ENCODE measurements at places on chromosomes 5 and 9.

DNA sequence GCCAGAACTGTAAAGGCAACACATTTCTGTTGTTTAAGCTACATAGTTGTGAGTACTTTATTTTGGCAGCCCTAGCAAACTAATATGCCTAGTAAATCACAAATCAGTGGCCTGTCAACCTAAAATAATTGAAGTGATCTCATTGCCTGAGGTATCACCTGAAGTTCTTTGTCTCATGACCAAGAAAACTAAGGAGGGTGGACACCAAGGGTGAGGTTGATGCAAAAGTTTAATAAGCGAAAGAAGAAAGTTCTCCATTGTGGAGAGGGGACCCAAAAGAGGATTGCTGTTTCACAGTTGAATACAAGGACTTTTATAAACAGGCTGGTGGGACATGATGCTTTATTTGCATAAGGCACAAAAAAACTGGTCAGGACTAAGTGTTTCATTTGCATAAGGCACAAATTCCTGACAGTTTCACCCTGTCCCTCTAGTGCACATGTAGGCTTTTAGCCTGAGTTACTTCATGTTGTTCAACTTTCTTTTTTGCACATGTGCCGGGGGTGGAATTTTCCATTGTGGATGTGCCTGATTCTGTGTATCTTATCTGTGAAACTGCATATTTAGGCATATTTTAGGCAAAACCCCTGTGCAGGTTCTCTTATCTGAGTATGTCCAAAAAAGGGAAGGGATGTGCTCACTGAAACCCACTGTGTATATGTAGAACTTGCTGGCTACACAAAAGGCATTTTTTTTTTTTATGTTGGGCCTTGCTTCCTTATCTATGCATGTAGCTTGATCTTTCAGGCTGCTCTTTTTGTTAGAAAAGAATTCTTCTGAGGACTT, 108.6 kb upstream of the RAI14 start:
- no peak for DNase-seq

- DNase-seq: no peak
These were observed 768 bp upstream of the CER1 start for GRCh38 chr9:14723301-14723700.

GRCh38 chr5:139946440-139946839, 96.7 kb downstream of the NRG2 start:
- no peak for DNase-seq

GRCh38 chr5:141605523-141606277, 13.1 kb downstream of the DIAPH1 start:
- no peak for DNase-seq

GRCh38 chr9:125909459-125909858, 162.3 kb downstream of the PBX3 start:
- no peak for DNase-seq

DNA sequence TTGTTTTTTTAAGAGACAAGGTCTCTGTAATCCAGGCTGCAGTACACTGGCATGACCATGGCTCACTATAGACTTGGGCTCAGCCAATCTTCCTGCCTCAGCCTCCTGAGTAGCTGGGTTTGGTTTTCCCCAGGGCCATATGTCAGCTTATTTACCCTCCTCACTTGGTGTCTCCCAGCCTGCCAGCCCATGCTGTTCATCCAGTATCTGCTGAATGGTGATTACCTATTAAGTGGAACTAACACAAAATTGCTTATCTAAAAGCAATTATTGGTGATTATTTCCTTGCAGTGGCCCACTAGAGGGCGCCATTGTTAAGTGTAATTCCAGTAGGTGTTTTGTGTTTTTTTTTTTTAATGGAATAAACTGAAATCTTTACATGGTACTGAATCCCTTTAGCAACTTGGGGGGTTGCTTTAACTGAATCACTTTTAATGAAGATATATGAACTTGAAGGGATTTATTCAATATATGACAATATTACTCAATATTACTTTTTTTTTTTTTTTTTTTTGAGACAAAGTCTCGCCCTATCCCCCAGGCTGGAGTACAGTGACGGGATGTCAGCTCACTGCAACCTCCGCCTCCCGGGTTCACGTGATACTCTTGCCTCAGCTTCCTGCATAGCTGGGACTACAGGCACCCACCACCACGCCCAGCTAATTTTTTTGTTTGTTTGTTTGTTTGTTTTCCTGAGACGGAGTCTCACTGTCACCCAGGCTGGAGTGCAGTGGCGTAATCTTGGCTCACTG, 13.8 kb downstream of the EXOSC2 start:
- DNase-seq: peak; percentile 83

DNA sequence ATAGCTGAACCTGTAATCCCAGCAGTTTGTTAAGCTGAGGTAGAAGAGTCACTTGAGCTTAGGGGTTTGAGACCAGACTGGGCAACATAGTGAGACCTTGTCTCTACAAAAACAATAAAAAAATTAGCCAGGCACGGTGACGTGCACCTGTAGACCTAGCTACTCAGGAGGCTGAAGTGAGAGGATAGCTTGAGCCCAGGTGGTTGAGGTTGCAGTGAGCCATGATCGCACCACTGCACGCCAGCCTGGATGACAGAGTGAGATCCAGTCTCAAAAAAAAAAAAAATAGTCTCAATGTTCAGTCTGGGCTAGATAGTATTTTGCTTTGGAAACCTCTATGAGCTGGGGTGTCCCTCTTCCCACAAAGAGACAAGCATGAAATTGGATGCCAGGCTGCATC, 51.9 kb upstream of the IQGAP2 start:
- DNase-seq: no peak

DNA sequence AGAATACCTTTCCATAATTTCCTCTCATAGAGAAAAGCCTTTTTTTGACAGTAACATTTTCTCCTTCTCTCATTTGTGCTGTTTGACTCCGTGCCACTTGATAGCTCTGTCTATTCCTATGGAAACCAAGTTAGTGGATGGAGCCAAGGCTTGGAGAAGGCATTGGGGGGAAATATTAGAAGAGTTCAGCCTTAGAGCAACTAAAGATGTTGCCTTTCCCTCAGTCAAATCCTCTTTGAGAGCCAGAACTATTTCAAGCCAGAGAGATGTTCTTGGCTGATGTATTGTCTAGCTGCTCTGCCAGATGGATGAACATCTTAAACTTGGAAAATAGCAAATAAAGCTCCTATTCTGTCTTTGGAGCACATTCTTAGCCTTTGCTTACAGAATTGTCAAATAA, 112.4 kb downstream of the INVS start:
- no peak for DNase-seq

GRCh38 chr9:134721344-134721743, 79.7 kb downstream of the COL5A1 start:
- DNase-seq: no peak

GRCh38 chr5:33297760-33298216, 143.0 kb upstream of the TARS1 start:
- no peak for DNase-seq

- no peak for DNase-seq
These were observed 82.7 kb downstream of the ITGA1 start for GRCh38 chr5:52870448-52870847.

DNA sequence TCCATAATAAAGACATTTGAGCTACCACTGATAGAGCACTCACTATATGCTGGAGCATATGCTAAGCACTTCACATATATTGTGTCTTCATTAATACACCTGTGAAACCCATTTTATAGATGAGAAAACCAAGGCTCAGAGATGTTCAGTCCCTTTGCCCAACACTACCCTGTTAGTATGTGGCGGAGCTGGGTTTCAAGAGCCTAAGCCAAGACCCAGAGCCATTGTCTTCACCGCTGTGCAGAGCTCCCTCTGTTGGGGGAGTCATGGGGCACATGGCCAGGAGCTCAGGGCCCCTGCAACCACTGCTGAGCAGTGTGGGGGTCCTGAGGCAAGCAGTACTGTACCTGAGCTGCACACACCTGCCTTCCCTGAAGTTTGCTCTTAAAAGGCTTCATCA, 37.3 kb upstream of the SLC25A51 start:
- no peak for DNase-seq

DNA sequence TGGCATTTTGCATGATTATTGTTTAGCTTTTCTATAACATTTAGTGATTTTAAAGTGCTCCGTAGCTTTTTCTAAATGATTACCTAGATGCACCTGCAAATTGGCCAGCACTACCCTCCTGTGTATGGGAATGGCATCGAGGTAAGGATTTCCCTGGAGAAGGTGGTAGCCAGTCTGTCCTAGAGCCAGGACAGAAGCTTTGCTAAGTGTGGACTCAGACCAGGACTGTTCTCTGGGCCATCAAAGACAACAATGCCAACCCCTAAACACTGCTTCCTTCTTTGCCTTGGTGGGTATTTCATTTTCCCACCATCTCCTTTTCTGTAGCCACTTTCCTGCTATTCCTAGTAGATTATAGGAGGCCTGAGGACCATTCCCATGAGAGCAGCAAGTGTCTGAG, 53.0 kb downstream of the CD180 start:
- no peak for DNase-seq

DNA sequence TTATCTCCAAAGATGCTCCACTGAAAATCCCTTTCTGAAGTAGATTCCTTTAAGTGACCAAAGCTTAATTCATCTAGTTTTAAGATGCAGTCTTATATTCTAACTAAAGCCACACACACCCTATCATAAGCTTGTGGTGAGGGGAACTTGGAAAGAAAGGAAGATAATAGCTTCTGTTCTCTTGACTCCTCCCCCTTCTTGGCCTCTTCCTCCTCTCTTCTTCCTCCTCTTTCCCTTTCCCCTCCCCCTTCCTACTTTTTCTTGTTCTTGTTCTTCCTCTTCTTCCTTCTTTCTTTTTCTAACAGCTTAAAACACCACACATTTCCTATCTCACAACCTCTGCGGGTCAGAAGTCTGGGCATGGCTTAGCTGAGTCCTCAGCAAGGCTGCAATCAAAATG, 23.5 kb downstream of the IL7R start:
- DNase-seq: no peak

DNA sequence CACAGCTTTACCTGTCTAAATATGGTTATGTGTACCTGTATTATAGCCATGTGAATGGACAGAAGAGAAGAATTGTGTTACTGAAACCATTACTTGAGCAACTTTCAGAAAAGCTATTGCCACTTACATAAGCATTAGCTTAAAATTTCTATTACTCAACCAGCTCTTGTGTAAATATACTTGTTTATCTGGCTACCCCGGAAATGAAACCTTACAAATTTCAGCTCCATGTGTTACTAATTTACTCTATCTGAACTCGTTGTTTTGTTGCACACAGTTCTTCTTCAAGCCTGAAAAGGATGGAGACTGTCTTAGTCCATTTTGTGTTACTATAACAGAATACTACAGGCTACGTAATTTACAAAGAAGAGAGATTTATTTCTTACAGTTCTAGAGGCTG, 22.5 kb upstream of the ADAMTSL1 start:
- peak; percentile 50 for DNase-seq

- DNase-seq: no peak
These were observed 33.7 kb downstream of the CENPP start for GRCh38 chr9:92359394-92359995.
